ENCODE measurements at places on chromosomes 1 and 21.

GRCh38 chr1:146036241-146036964, 14.9 kb upstream of the HJV start:
- peak; percentile 59 for DNase-seq

DNA sequence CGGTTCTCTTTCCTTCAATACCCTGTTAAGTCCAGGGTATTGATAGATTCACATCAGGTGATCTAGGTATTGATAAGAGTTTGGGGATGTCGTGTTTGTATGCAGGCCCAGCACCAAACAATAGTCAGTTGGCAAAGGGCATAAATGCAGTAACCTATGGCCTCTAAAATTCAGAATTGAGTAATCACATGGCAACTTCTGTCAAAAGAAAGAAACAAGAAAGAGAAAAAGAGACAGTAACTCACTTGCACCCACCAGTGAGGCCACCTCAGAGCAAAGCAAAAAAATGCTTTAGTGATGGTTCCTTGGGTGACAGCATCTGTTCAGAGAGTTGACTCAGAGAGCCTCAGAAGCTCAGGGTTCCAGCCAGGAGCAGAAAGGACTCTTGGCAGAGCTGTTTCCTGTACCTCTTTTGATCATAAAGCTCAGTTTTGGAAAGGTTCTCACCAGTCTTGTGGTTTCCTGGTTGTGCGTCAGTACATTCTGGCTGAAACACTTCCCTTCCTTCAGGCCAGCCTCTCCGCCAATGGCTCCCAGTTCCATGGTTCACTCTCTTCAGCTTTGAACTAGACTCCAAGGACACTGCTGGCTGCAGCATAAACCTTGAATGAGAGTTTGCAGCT, 70.1 kb upstream of the GORAB start:
- DNase-seq: no peak

- DNase-seq: no peak
Observed at GRCh38 chr1:226711976-226712741, 26.9 kb downstream of the ITPKB start.

GRCh38 chr1:87556326-87556725, 227.6 kb downstream of the LMO4 start:
- peak; percentile 15 for DNase-seq

- DNase-seq: no peak
Observed at GRCh38 chr1:160221089-160221488, 15.9 kb downstream of the PEA15 start.

DNA sequence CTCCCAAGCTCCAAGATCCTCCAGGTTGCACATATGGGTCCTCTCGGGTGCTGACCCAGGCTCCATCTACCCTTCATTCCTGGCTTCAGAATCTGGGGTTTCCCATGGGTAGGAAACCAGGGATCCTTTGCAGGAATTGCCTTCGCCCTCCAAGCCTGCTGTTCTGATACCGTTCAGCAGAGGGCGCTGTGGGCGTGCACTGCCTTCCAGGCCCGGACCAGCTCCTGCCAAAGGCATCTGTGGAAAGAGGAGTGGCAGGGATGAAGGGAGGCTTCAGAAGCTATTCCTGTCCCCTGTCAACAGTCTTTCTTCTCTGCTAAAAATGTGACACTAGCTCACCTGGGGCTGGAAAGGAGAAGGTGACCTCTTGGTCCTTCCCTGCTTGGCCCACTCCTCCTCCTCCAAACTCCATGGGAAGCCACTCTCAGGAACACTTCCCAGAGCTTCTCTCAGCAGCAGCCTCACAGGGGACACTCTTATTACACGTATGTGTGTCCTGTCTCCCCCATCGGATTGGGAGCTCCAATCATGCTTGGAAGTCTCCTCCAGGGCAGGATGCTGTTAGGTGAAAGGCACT, 71.2 kb downstream of the VWA5B1 start:
- peak; percentile 30 for DNase-seq

DNA sequence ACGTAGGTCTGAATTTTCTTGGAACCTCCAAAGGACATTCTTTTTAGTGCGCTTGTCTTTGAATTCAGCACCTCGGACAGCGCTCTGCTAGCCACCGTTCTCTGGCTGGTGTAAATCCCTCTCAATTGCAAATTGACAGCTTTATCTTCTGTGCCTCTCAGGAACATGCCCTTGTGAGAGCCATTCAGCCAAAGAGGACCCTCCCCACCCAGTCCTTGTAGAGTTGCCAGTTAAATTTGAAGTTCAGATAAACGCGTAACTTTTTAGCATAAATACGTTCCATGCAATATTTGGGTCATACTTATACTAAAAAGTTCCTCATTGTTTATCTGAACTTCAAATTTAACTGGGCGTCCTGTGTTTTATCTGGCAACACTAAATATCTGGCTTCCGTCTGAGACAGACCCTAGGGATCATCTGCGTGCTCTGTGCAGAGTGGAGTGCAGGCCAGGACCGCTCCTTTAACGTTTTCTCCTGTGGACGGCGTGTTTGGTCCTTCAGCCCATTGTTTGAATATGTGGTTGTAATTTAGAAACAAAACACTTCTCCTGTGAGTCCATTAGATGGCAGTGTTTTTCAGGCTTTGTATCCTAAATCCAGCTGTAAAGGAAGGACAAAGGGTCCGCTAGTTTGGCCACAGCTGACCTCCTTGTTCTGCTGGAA, 7.0 kb downstream of the KCNAB2 start:
- DNase-seq: peak; percentile 57

- DNase-seq: no peak
Observed at GRCh38 chr1:54996359-54996868, 2.3 kb upstream of the BSND start.

- DNase-seq: no peak
Observed at GRCh38 chr1:168452329-168452728, 91.5 kb downstream of the XCL2 start.

- no peak for DNase-seq
Observed at GRCh38 chr1:29824025-29824424, 587.7 kb downstream of the PTPRU start.

DNA sequence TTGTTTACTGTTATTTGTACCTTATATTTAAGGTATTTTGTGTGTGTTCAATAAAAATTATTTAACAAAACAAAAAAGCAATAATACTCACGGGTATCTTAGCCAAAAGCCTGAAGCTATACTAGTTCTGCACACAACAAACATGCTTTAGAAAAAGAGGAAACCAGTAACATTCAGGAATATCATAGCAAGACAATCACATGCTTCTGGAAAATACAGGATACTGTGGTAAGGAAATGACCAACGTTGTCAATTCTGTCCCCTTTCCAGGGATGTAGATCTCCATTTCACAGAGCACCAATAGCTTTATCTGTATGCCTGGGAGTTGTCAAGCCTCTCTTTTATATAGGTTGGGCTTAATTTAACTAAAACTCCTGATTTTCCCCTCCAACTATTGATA, 288.4 kb downstream of the SMYD3 start:
- DNase-seq: no peak

DNA sequence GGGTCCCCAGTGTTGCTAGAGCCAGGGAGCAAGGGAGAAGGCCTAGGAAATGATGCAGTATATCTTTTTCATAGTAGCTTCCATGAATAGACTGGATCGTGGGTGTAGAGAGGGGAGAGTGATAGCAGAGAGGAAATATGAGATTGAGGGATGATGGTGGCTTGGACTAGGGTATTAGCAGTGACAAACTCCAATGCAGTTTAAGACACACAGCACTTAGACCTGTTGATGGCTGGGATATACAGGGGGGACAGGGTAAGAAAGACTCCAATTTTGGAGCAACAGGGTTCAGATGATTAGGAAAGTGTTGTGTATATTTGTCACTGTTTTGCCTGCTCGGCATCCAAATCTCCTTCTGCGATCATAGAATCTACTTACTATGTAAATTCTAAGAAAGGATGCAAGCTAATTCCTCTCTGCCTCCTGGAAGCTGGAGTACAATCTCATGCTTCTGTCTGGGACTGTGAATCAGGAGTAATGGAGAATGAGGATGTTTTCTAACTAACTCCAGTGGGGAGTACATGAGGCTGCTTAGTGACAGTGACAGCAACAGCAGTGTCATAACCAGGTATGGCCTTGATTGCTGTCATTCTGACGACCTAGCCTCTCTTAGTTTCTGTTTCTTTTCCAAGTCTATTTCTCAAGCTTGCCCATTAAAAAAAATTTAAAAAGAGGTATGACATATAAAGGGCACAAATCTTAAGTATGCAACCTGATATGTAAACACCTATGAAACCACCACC, 47.5 kb downstream of the SYDE2 start:
- DNase-seq: no peak

DNA sequence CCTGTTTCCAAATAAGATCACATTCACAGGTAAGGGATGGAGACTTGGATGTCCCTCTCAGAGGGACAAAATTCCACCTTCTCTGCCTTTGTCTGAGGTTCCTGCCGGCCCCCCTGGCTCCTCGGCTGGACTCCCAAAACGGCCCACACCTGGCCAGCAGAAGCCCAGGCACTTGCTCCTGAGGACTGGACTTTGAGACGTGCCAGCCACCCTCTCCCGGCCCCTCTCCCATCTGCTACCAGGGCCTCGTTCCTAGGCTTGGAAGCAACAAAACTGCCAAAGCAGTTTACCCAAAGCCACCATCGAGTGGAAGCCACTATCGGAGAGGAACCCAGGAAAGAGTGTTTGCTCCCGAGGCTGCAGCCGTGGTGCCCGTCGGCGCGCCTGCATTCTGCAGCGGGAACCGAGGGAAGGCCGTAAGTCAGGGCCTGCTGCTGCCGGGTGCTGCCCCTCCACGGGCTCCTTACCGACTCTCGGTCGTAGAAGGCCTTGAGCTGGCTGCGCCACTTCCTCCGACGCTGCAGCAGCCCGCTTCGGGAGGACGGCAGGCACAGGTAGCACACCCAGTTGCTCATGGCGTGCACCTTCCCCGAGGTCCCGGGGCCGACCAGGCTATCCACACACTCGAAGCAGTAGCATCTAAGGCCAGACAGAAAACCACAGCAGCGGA, 3.5 kb downstream of the DNMT3L start:
- DNase-seq: no peak

DNA sequence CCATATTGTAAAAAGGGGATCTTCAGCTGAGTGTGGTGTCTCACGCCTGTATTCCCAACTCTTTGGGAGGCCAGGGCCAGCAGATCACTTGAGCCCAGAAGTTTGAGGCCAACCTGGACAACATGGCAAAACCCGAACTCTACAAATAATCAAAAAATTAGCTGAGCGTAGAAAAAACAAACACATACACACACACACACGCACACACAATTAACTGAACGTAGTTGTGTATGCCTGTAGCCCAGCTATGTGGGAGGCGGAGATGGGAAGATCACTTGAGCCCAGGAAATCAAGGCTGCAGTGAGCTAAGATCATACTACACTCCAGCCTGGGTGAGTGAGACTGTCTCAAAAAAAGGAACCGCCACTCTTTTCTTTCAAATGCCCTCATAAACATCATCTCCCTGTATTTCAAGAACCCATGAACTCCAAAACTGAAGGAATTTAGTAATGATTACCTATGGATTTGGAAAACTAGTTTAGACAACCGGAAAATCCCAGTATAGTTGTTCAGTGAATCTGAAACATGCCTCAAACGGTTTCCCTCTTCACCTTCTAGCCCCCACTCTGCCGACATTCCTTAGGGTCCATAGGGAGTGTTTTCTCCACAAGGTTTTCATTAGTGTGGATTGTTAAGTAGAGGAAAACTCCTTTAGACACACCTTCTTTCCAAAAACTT, 4.5 kb downstream of the TXNIP start:
- peak; percentile 61 for DNase-seq
